Stimulated activated CD8-positive, alpha-beta memory T cell treated with anti-CD3 and anti-CD28 coated beads, Interleukin-2, amount 100 ng/mL, for 1 hour (primary cell): ENCODE measurements at places on chromosomes 3 and 15.

- DNase-seq, result no peak
These were observed 406.2 kb downstream of the FOXP1 start for GRCh38 chr3:71177375-71177774.

- no peak for DNase-seq
These were observed 72.0 kb downstream of the FSIP1 start for GRCh38 chr15:39710681-39711080.

GRCh38 chr15:38367476-38367875, 86.5 kb upstream of the FAM98B start:
- DNase-seq, result no peak

DNA sequence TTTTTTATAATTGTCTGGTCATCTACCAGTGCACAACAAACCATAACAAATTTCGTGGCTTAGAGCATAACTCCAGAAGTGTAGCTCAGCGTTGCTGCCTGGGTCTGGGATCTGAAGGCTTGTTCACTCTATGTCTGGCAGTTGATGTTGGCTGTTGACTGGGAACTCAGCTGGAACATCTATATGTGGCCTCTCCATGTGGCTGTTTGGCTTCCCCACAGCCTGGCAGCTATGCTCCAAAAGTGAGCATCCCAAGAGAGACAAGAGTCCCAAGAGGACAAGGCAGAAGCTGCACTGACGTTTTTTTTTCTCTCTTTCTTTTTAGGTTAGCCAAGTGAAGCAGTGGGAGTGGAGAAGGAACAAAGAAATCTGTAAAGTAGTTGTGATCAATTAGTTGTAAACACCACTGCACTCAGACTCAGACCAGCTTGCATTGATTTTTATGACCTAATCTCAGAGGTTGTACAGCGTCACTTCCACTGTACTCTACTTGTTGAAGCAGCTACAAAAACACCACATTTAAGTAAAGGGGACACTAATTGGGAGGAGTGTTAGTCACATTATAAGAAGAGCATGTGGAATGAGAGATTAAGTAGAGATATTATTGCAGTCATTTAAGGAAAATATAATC, 2.5 kb upstream of the GPR176 start:
- no peak for DNase-seq

GRCh38 chr15:42582569-42583375, 7.4 kb downstream of the STARD9 start:
- DNase-seq, result no peak

DNA sequence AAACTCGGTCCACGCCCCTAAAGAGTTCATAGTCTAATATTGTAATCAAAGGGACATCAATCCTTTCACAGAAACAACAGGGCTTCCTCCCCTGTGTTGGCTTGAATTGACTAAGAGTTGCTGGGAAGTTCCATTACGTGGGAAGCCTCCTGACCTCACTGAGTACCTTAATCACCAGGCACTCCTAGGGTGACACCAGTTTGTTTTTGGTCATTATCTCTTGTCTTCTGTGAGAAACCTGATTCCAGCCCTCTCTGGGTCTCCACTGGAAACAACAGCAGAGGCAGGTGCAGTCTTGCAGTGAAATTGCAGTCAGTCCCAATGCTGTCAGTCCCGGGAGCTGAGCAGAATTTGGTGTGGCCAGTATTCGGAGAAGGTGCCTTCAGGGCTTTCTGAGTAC, 55.4 kb downstream of the BOC start:
- DNase-seq, result no peak

DNA sequence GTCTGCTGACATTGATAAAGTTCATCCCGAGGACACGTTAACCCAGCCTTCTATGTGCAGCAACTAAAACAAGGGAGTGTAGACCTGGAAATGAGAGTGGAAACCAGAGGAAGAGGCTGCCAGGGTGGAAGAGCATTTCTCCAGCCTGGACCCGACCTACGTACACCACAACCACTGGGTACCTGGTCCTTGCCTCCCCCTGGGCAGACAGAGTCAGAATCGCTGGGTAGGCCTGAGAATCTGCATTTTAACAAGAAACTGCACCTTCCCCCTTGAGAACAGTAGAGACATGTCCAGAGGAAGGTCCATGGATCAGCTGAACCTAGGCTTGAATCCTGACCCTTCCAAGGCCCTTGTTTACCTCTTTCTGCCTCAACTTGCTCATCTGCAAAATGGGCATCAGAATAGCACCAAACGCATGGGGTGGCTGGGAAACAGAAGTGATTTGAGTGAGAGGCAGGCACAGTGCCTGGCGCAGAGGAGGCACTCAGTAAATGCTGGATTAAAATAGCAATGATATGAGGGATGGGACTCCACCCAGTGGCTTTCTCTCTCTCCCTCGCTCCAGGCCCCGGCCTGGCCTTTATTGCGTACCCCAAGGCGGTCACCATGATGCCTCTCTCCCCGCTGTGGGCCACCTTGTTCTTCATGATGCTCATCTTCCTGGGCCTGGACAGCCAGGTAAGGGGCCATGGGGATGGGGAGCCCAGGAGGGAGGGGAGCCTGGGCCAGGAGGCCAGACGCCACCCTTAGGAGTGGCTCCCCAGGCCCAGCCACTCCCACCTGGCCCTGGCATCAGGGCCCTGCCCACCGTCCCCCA, 66.9 kb upstream of the SLC6A1 start:
- DNase-seq, result no peak

GRCh38 chr3:72663429-72663828, 184.8 kb downstream of the SHQ1 start:
- no peak for DNase-seq

GRCh38 chr3:13651057-13651400, 102.1 kb downstream of the FBLN2 start:
- DNase-seq, result no peak

DNA sequence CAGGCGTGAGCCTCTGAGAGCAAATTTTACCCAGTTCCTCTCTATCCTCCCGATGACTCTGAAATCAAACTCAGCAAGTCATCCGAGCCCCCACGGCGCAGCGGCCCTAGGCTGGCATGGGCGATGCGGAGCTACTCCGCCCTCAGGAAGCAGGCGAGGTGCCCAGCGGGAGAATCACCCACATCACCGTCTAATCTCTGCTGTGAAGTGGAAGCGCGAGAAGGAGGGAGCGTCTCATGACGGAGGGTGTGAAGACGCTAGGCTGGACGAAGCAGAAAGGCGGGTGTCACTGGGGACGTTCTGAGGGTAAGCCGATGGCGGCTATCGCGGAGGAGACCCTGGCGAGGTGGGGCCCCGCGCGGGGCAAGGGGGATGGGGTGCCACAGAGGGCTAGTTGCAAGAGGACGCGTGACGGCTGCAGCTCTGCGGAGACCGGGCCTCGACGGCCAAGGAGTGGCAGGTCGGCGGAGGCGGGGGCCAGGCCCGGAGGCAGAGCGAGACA, 9.1 kb upstream of the GNAI2 start:
- no peak for DNase-seq

GRCh38 chr15:85748729-85749128, 46.0 kb downstream of the KLHL25 start:
- no peak for DNase-seq

DNA sequence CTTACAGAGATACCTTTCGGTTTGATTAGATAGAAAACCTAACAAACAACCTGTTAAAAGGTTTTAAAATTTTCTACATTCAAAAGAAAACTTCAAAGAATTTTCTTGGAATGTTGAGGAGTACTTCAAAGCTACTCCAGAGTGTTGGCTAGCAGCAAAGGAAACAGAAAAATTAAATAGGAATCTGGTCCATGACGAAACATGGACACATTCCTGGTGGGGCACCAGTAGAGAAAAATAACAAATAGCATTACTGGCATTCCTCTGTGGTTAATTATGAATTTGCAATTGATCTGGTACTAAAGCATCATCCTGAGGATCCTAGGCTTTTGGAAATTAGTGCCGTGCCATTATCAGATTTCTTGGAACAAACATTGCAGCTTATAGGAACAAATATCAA, 59.5 kb upstream of the DPPA4 start:
- no peak for DNase-seq

GRCh38 chr3:124552224-124552623, 178.0 kb upstream of the UMPS start:
- no peak for DNase-seq

GRCh38 chr15:39629371-39629770, 48.5 kb downstream of the THBS1 start:
- peak; percentile 31 for DNase-seq

DNA sequence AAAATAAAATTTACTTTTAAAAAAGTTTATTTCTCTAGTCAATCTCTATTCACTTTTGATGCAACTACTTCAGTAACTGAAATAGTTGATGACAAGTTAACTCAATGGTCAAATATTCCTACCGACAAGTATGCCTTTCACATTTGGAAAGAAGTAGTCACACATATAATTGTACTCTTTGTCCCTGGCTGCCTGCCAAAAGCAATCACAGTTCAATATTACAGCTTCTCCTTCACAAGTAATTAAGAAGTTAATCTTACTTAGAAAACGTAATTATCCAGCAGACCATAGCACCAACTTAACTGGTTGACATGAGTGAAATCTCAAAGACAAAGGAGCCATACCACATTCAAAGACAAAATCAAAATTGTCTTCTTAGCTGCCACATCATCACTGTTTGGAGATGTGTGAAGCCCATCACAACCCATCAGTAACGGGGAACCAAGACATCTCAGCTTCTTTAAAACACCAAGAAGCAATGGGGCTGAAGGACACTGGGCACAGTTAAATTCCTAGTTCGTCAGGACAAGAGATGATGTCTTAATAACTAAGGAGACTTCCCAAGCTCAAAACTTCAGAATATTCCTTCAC, 86.1 kb downstream of the PLCH1 start:
- DNase-seq, result no peak

DNA sequence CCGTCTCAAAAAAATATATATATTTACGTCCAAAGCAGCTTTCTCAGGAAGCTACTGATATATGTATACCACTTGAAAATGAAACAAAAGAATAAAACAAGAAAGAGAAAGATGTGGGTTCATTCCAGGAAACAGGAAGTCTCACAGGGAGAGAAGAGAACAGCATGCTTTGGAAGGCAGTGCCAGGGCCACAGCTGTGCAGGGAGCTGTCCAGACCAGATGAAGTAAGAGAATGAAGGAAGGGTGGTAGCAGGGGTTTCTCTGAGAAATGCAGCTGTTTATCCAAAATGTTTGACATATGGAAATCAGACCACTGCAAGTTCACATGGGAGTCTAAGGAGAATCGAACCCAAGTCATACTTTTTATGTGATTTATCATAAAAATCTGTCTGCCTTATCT, 8.9 kb upstream of the GPR27 start:
- DNase-seq, result no peak

DNA sequence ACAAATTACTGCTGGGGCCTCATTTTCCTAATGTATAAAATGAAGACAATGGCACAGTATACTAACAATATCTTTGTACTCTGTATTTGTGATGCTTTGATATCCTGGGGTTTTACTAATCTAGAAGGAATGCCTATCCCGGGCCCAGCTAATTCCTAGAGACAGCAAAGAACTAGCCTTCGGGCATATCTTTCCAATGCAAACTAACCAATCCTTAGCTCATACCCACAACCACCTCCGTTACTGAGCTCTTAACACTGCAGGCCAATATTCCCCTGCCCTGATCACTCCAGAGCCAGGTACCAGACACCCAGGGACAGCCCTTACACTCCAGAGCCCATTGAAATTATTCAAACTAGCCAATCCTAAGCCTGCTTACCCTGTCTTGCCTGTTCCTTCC, 309.0 kb downstream of the ULK4 start:
- DNase-seq, result no peak

DNA sequence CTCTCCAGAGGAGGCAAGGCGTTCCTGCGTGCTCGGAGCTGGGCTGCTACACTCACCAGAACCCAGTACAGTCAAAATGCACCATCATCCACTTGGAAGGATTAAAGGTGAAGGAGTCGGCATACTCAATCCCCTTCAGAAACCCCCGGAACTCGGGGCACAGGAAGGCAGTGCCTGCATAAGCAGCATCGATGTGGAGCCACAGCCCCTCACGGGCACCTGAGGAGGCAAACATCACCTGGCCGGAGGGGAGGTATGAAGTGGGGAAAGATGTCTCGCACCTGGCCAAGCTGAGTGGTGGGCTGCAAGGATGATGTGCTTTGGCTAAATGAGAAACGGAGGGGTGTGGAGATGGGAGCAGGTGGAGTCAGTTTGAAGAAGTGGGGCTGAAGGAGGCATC, 13.0 kb downstream of the HDC start:
- no peak for DNase-seq

- no peak for DNase-seq
These were observed 76.8 kb upstream of the LRIG1 start for GRCh38 chr3:66577426-66578203.

GRCh38 chr3:81490541-81491288, 270.7 kb downstream of the GBE1 start:
- peak; percentile 8 for DNase-seq

DNA sequence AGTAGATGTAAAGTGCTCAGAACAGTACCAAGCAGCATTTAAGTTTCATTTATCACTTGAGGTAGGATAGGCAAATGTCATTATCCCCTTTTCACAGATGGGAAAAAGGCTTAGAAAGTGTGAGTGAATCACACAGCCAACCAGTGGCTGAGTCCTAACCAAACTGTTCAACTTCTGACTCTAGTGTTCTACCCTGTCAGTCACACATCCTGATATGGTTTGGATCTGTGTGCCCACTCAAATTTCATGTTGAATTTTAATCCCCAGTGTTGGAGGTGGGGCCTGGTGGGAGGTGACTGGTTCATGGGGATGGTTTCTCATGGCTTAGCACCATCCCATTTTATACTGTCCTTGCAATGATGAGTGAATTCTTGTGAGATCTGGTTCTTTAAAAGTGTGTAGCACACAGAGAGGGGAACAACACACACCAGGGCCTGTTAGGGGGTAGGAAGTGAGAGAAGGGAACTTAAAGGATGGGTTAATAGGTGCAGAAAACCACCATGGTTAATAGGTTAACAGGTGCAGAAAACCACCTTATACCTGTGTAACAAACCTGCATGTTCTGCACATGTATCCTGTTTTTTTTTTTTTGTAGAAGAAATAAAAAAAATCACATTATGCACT, 304.7 kb downstream of the SUCLG2 start:
- no peak for DNase-seq

DNA sequence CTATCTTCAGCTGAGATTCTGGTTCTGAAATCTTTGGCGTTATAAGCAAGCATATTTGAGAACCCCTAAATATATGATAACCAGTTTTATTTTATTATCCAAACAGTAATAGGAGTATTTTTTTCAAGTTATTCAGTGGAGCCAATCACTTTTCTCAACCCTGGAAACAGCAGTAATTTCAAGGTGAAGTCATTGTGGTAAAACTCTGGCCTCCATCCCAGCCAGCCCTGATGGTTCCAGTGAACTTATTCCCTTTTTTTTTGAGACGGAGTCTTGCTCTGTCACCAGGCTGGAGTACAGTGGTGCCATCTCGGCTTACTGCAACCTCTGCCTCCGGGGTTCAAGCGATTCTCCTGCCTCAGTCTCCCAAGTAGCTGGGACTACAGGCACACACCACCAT, 545.4 kb upstream of the IL12A start:
- no peak for DNase-seq

- DNase-seq, result no peak
These were observed 29.2 kb upstream of the IGDCC4 start for GRCh38 chr15:65451989-65452388.

- DNase-seq, result no peak
These were observed 12.3 kb upstream of the KPNA4 start for GRCh38 chr3:160577556-160578195.
